ENCODE measurements at places on chromosomes 6 and 20. TPM values are rescaled to one million over a fixed set of nuclear protein-coding genes. Genes with fewer than 3 reads are reported as not detected.

GRCh38 chr6:106431972-106432371 is 71.5 kb downstream of the CRYBG1 start:
- no peak for DNase-seq

- peak; percentile 18 for DNase-seq
These were observed 33.8 kb upstream of the AIG1 start for GRCh38 chr6:143026696-143027449.

DNA sequence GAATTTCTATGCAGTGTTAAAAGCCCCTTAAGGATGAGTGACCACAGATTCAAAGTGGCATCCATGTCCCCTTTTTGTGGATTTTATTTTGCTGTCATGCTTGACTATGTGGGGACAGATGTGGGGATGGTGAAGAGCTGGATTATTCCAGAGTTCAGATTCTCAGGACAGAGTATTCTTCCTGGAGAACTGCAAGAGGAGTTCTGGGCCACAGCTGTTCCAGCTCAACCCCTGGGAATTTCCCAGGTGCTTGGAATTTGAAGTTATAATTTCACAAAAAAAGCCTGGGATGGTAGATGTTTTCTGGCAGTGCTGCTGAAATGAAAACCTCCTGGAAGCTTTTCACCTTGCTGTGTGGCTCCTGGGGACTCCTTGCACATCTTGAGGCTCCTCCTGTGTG is 671.8 kb upstream of the MARCKS start:
- no peak for DNase-seq

The LY6G6F gene
- not detected for total RNA-seq

- DNase-seq: no peak
These were observed 65.0 kb upstream of the HIVEP1 start for GRCh38 chr6:11947063-11947462.

The PSORS1C2 gene
- total RNA-seq: not detected

The PRSS35 gene
- 0.69 TPM for total RNA-seq

DNA sequence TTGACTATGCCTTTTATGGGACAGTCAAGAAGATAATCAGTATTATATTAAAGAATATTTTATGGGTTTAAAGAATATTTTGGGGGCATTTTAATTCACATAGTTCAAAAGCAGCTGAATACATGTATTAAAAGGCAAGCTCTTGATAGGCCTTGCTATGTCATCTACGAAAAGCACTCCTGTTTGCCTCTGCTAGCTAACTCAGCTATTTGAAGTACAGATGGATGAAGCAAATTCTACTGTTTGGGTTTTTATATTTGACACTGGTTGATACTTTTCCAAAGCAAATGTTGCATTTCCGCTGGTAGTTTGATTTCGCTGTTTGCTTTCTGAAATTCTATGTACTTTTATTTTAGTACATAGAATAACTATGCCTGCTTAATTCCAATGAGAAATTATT is 47.0 kb downstream of the SLC22A3 start:
- DNase-seq: no peak

DNA sequence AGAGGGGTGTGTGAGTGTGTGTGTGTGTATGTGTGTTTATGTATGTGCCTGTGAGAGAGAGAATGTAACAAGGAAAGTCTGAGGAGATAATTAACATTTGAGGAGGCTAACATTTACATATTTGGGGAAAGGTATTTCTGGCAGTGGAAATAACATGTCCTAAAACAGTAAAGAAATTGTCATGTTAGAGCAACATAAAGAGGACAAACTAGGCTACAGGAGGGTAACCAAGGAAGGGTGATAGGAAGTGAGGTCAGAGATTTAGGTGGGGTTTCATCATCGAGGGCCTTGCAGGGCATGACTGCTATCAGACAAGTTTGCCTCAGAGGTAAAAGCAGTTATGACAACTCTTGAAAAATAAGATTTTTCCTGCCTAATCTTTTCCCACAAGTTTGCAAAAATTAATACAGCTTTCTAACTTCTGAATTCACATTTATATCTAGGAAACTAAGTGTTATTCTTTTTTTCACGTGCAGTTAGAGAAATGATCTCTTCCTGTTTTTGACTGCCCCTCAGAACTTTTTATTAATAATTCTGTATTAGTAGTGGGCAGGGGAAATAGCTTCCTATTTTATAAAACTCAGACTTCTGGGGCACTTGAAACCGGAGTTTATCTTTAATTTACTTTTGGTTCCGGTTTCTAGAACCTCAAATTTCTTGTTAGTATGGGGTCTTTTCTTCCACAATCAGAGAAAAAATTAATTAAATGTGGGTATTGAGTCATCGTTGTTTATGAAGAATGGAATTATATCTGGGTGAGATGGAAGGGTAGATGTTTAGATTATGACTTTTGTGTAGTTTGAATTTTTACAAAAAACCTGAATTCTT is 30.5 kb upstream of the RHAG start:
- no peak for DNase-seq

GRCh38 chr6:134446218-134446848 is 128.4 kb upstream of the SGK1 start:
- no peak for DNase-seq

- DNase-seq: no peak
These were observed 32.7 kb upstream of the C20orf203 start for GRCh38 chr20:32706486-32706885.

The KIF25 gene
- total RNA-seq: not detected

DNA sequence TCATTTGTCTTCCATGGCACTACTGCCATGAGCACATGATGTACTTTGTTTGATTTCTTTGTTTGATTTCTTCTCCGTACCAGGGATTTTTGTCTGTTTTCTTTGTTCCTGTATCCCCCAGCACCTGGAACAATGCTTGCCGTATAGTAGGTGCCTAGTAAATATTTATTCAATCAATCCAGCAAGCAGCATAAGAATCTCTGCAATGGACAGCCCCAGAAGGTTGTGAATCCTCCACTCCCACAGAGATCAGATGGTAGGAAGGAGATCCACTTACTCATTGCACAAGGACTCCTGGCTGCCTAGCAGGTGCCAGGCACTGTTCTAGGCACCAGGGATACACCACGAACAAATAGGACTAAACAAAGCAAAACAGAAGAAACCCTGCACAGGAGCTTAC is 6.7 kb upstream of the SYNJ2 start:
- DNase-seq: no peak
